ENCODE measurements at places on chromosomes 1 and 21. TPM values are rescaled to one million over a fixed set of nuclear protein-coding genes. Genes with fewer than 3 reads are reported as not detected.

The RGS1 gene
- 34.8 TPM for polyA plus RNA-seq

DNA sequence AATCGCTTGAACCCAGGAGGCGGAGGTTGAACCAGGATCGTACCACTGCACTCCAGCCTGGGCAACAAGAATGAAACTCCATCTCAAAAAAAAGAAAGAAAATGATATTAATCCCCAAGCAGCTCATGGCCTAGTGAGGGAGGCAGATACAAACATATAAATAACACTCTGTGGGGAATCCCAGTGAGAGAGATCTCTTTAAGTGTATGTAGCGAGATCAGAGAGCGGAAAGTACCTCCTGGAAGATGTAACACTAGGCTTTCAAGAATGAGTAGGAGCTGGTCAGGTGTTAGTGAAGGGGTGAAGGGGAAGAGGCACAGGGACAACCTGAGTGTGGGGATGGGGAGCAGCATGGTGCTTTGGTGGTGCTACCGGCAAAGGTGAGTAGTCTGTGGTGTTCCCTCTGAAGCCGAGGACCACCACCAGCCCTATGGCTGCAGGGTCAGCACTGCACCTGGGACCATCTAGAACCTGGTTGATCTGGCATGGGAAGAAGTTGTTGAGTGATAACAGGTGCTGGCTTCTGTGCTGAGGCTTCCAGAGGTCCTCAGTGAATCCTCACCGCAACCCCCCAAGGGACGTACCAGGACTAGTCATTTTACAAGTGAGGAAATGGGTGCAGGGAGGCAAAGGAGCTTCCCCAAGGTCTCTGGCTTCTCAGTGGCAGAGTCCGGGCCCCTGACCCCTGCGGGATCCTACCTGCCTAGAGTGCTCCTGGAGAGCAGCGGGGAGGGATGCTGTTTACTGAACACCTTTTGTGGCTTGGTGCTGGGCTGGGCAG lies 367.6 kb upstream of the VAMP3 start:
- peak; percentile 55 for DNase-seq

GRCh38 chr1:64484651-64485050 lies 14.7 kb downstream of the CACHD1 start:
- DNase-seq, result no peak

DNA sequence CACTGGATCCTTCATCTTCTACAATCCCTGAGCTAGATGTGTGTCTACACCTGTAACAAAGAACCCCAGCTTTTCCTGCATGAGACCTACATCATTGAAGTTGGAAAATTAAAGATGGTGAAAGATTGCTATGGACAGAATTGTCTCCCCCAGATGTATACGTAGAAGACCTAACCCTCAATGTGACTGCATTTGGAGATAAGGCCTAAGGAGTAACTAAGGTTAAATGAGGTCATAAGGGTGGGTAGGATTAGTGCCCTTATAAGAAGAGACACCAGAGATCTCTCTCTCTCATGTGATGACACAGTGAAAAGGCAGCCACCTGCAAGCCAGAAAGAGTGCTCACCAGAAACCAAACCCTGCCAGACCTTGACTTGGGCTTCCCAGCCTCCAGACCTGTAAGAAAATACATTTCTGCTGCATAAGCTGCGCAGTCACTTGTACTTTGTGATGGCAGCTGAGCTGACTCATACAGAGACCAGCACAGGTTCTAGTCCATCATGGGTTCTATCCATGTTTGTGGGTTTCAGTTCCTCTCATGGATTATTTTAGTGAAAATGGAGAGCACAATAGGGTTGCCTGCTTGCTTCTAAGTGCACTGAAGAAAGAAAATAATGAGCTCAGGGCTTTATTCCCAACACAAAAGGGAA lies 180.8 kb downstream of the TPR start:
- DNase-seq, result no peak
